ENCODE measurements at places on chromosomes 7 and 10.

GRCh38 chr7:54839575-54840213 is 80.7 kb upstream of the SEC61G start:
- peak; percentile 56 for DNase-seq

- no peak for DNase-seq
These were observed 1.1 kb downstream of the STN1 start for GRCh38 chr10:103916876-103917275.

GRCh38 chr10:116815641-116816415 is 33.5 kb upstream of the ENO4 start:
- DNase-seq, result peak; percentile 67

DNA sequence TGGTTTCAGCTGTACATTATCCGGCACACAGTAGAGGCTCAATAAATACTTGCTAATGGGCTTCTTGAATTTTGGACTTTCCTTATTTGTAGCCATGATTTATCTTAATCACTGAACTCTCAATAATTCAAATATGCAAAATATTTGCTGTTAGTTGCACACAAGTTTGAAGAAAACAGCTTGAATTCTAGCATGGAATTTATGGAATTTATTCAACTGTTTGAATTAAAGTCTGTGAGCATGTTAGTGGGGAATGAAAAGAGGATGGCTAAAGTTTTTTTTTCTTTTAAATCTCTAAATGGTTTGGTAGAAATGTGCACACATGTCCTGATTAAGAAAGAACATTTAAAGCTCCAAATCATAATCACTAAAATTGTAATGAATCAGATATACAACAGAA is 42.5 kb downstream of the SIRT1 start:
- peak; percentile 14 for DNase-seq

GRCh38 chr7:1301054-1301881 is 68.6 kb downstream of the UNCX start:
- DNase-seq, result no peak

- no peak for DNase-seq
These were observed 76.1 kb upstream of the DUSP5 start for GRCh38 chr10:110421512-110422138.

DNA sequence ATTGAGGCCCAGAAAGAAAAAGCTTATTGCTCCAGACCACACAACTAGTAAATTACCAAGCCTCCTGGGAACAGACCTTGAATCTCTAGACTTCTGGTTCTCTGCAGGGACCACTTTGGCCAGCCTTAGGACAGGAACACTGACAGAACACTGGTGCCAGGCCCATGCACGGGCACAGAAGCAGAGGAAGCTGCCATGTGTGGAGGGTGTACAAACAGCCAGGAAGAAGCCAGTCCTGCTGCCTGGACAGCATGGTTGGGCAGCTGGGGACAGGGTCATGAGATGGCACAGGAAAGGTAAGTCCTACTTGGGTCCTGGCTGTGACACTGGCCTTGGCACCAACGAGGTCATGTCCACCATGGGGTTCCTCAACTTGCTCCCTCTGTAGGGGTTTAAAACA is 19.2 kb downstream of the MMRN2 start:
- DNase-seq, result no peak

- no peak for DNase-seq
These were observed 92.4 kb upstream of the ADAM12 start for GRCh38 chr10:126480648-126481047.

GRCh38 chr7:2175514-2175913 is 57.2 kb downstream of the MAD1L1 start:
- DNase-seq, result peak; percentile 97

- DNase-seq, result peak; percentile 24
These were observed 303.8 kb downstream of the PRKG1 start for GRCh38 chr10:51377932-51378599.

DNA sequence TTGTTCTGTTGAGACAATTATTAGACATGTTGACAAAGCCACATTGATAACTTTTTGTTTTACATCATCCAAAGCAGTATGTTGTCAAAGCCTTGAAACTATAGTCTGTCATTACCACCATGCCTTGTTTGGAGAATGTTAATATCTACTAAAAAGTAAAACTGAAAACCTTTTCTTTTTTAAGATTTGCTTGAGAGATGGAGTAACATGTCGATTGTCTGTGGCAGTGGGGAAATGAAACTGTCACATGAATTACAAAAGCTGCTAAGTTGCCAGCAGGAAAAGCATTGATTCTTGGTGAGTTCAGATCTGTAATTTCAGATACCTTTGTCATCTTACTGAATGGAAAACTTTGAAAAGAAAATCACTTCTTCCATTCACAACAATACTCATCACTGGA is 69.1 kb downstream of the TFPI2 start:
- no peak for DNase-seq

GRCh38 chr10:118870467-118871243 is 115.9 kb upstream of the CACUL1 start:
- peak; percentile 39 for DNase-seq

DNA sequence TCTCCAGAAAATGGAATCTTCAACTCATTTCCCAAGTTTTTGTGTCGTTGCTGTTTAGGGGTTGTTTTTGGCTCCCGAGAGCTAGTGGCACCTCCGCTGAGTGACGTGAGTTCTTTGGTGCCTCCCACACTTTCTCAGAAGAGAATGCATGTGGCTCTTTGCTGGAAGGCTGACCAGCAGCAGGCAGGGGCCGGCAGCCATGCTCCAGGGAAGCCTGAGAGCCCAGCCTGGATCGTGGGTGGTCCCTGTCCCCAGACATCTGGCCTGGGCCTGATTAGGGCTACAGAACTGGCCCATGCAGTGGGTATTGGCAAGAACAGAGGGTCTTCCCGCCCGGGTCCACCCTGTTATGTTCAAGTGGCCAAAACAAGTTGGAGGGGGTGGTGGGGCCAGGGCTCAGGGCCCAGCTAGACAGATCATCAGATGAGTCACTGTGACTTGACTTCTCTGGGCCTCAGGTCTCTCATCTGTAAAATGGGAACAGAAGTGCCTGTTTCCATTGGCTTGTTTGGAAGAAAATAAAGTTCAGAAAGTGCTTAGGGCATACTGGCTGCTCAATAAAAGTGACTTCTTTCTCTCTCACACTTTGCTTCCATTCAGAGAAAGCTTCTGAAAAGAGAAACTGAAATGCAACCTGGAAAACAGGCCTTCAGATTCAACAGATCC is 83.1 kb downstream of the STRA8 start:
- DNase-seq, result no peak

- peak; percentile 74 for DNase-seq
These were observed 8.3 kb upstream of the KAZALD1 start for GRCh38 chr10:101053516-101053915.

- DNase-seq, result peak; percentile 94
These were observed 10.8 kb downstream of the NEURL1 start for GRCh38 chr10:103504181-103504783.

GRCh38 chr7:140841166-140841715 is 83.5 kb downstream of the BRAF start:
- peak; percentile 6 for DNase-seq

DNA sequence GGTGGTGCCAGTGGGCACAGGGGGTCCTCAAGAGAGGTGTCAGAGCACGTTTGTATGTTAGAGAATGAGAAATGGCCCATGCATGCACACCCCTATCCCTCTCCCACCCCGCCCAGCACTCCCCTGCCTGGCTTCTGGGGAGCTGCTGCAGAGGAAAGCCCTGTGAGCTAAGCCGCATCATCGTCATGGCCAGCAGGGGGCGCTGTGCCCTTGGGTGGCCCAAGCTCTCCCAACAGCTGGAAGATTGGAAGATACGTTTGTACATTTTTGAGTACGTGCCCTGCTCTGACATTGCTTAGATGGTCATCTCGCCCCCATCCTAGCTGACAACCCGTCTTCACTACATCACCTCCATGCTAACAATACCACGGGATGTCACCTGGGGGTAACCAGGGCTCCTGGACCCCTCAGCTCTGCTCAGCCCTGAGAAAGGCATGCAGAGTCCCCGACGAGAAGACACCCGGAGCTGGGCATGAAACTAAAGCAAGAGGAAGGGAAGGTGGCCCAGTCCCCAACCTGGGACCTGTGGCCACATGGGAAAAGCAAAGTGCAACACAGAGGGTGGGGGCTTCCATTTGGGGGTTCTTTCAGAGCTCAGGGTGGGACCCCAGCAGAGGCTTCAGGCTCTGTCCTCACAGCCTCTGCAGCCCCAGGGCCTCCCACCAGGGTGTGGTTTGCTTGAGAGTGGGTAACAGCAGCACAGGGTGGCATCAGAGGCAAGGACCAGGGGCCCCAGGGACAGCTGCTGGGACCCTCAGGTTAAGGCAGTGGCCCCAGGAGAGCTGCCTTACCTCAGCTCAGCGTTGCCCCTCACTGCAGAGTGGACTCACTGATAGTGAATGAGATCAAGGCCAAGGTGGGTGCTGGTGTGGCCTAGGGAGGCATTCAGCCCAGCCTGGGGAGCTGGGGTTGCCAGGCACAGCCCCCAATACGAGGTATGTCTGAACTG is 136.6 kb downstream of the PTPN20 start:
- DNase-seq, result peak; percentile 77

DNA sequence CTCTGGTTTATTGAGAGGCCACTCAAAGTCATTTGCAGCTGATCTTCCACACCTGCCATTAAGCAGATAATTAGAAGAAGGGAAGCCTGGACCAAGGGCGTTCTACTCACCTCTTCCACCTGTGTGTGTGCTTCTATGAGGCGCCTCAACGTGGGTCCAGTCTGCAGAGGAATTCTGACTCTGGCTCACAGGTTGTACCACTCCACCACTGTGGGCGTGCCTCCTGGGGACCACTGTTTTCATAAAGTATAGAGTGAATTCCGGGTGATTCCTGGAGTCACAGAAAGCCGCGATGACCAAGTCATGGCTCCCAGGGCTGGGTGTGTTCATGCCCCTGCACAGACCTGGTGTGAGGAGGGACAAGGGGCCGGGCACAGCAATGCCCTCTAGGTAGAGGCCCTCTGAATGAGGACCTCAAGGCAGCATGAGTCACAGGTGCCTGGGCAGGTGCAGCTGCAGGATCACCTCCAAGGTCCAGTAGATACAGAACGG is 408.3 kb upstream of the MGMT start:
- no peak for DNase-seq

GRCh38 chr7:54841772-54842697 is 83.0 kb upstream of the SEC61G start:
- DNase-seq, result peak; percentile 95

DNA sequence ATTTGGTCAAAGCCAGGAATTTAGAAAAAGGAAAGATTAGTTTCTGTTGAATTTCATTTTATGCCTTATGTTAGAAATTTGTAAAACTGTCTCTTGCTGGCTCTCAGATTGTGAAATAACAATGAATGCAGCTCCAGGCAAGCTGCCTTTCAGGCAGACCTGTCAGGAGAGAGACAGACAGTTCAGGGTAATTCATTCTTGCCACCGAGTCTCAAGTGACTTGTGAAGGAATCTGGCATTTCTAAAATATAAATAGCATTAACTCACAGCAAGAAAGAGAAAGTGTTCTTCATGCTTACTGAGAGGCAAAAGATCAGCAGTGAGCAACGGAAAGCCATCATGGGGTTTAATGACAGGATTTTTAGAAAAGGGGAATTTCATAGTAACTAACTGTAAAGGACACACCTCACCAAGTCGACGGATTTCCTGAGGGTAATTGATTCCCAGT is 442.3 kb upstream of the AKR1E2 start:
- peak; percentile 16 for DNase-seq

GRCh38 chr10:11825796-11826414 is 2.7 kb downstream of the PROSER2 start:
- DNase-seq, result no peak

DNA sequence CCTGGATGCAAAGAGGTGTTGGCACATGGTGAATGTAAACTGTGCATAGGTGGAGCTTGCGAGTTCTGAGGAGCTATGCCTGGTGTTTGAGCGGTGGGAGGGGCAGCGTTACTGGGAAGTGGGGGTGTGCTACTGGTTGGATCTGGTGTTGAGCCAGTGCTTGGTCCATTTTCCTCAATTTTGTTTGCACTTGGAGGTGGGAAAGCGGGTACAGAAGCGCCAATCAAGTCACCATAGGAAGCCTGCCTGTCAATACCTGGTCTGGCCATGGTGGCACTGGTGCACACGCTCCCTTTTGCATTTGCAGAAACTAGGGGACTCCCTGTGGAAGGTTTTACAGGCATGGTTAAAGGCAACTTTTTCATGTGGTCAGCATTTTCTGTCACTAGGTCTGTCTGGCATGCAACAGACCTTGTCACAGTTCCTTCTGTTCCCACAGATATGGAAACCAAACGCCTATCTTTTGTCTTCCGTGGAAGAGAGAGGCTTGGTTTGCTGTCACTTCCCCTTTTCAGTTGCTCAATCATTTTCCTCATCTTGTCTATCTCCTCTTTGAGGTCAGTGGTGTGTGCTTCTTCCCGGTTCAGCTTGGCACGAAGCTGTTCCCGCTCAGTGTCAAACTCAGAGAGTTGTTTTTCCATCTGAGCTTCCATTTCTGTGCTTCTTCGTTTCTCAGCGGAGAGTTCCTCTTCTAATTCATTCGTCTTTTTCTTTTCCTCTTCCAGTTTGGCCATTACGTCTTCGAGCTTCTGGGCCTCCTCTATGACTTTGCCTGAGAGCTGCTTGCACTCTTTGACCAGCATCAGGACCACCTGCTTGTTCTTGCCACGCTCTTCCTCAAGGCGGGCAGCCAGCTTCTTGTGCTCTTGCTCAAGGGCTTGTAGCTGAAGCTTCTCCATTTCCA is 81.1 kb downstream of the CTTNBP2 start:
- DNase-seq, result no peak

DNA sequence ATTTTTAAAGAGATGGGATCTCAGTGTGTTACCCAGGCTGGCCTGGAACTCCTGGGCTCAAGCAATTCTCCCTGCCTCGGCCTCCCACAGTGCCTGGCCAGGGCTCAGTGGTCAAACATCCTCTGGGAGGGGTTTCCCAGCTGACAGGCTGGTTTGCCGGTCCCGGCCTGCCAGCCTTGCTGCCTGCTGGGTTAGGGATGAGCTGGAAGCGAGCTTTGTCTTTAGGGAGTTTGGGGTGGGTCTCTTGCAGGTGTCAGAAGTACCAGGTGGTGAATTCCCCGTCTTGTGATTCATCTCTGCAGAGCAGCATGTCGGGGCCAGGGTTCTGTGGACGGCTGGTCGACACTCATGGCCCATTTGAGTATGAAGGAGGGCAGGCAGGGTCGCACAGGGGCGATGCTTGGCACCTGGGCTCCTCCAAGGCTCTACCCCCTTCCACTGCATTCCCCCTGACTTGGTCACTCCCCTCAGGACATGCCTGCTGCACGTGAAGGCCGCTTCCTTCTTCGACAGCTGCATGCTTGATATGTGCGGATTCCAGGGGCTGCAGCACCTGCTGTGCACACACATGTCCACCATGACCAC is 30.3 kb downstream of the ZAN start:
- DNase-seq, result no peak

DNA sequence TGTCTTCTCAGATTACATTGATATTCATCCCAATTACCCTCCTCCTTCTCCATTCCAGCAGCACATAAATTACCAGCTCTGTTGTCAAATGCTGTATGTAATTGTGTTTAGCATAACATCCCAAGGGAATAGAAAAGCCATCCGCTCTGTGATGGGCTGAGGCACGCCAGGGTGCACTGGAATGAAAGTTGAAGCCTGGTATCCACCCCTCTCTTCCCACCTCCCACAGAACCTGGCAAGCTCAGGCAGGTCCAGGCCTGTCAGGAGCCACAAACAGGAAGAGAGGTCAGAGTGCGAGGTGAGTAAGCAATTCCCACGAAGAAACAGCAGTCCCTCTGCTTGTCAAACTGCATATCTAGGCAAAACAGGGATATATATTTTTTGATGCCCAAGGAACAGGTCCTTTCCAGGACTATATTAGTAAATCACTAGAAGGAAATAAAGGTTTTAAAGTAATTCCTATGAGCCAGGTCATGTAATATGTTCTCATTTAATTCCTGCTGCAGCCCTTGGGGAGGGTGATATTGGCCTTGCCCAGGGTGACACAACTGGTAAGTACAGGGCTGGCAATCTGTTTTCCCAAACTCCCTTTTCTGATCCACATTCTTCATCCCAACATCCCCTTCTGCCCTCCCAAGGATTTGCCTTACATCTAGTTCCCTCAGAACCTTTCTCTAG is 155.6 kb upstream of the GHITM start:
- DNase-seq, result no peak
